ENCODE measurements at places on chromosomes 7 and 10.

GRCh38 chr10:78320506-78320905 lies 286.8 kb downstream of the RPS24 start:
- no peak for DNase-seq

DNA sequence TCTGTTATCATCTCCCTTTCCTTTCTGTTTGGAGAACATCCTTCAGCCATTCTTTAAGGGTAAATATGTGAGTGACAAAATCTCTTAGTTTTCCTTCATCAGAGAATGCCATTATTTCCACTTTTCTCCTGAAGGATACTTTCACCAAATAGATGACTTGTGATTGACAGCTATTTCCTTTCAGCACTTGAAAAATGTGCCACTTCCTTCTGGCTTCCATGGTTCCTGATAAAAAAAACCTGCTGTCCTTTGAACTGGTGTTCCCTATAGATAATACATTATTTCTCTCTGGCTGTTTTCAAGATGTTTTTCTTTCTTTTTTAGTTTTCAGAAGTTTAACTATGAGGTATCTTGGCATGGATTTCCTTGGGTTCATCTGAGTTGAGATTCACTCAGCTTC lies 79.7 kb downstream of the TBXAS1 start:
- no peak for DNase-seq

- DNase-seq = no peak
Observed at GRCh38 chr10:767211-767610, 77.7 kb upstream of the DIP2C start.

DNA sequence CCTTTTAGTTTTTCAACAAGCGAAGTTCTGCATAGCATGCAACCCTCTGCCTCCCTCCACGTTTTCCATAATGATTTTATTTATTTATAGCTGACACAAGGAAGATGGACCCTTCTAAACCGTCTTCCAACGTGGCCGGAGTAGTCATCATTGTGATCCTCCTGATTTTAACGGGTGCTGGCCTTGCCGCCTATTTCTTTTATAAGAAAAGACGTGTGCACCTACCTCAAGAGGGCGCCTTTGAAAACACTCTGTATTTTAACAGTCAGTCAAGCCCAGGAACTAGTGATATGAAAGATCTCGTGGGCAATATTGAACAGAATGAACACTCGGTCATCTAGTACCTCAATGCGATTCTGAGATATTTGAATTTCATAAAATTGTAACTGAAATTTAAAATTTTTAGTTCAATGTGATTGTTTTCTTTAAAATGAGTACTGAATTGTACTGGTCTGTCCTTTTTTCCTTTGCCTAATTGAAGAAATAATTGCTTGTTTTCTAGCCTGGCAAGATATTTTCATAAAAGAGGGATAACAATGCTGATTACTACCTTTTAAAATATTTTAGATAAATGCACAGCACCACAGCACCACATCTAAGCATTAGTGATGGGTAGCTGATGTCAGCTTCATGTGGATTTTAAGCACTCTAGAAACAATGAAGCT lies 41.5 kb upstream of the SLC39A12 start:
- no peak for DNase-seq

- DNase-seq = no peak
Observed at GRCh38 chr7:42876182-42877068, 35.4 kb downstream of the C7orf25 start.

DNA sequence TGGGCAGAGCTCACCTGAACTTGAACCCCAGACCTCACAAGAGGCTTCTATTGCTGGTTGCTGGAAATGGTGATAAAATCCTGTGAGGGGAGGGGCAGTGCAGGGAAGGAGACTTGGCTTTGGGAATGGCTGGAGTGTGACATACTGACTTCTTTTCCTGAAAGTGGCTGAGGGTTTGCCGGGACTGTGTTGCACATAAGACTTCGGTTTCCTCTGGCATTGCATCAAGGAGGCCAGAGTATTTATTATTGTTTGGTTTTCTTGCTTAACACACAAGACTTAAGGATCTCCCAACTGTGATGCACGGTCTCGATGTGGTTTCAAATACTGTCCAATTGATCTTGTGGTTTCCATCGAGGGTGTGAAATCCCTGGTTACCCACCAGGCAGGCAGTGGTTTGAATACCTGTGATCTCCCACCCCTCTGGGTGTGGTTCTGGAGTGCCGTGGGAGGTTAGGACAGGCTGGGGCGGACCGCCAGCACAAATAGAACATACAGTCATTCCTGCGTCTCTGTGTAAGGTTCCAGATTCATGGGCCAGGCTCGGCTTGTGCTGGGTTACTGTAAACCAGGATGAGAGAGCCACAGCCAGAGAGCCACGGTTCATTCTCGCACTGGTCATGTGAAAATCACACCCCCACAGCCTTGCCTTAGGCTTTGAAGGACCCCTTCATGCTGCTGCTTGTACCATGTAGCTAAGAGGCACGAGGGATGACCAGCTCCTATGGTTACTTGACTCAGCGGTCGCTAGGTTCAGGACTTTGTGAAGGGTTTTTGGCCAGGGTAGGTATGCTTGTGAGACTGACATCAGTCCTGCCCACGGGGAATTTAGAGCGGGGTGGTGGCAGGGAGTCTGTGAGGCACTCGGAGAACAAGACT lies 39.2 kb downstream of the WBP1L start:
- DNase-seq = no peak
